Activated T-helper 1 cell treated with anti-CD3 and anti-CD28 coated beads, Interleukin-12 subunit alpha, Interleukin-12 subunit beta, Interleukin-2, Interleukin-4 antibody, amounts not matched to agents 30 ng/mL and 10 ng/mL and 1 ng/mL, durations not matched to agents 14 hours and 24 hours and 36 hours (primary cell): ENCODE measurements at places on chromosomes 5 and 9. TPM values are rescaled to one million over a fixed set of nuclear protein-coding genes. Genes with fewer than 3 reads are reported as not detected.

BHMT gene
- not detected in 2 replicates for total RNA-seq

NRARP gene
- total RNA-seq = 15.2 and 15.4 TPM in 2 replicates

PIP5K1B gene
- total RNA-seq = 77.4 and 78.5 TPM in 2 replicates

SLC45A2 gene
- 0.18 TPM in 1 of 2 replicates, not detected in the other for total RNA-seq

NFIL3 gene
- total RNA-seq = 124 TPM in 2 replicates

DAB2IP gene
- total RNA-seq = 0.05 TPM in 1 of 2 replicates, not detected in the other

C9 gene
- not detected in 2 replicates for total RNA-seq

TAF11L11 gene
- not detected in 2 replicates for total RNA-seq

PCDHA1 gene
- total RNA-seq = not detected in 2 replicates

HBEGF gene
- total RNA-seq = 28.5 and 28.9 TPM in 2 replicates

SQSTM1 gene
- 221 and 233 TPM in 2 replicates for total RNA-seq

SPINK1 gene
- total RNA-seq = not detected in 2 replicates

KCNN2 gene
- total RNA-seq = not detected in 2 replicates

ZNF346 gene
- 31.6 and 32.9 TPM in 2 replicates for total RNA-seq

ZBTB34 gene
- 7.5 and 8.5 TPM in 2 replicates for total RNA-seq

FRMPD1 gene
- 0.03 TPM in 1 of 2 replicates, not detected in the other for total RNA-seq

PCYOX1L gene
- 21.9 and 23.4 TPM in 2 replicates for total RNA-seq

PCA3 gene
- total RNA-seq = not detected in 2 replicates

WNT8A gene
- not detected in 2 replicates for total RNA-seq

LHFPL2 gene
- total RNA-seq = 0.08 and 0.47 TPM in 2 replicates

ANKS6 gene
- total RNA-seq = 10.6 and 11.1 TPM in 2 replicates

FYB1 gene
- 100 and 107 TPM in 2 replicates for total RNA-seq

IL7R gene
- 47.2 and 50.8 TPM in 2 replicates for total RNA-seq

CANX gene
- total RNA-seq = 451 and 465 TPM in 2 replicates

CTNNA1 gene
- total RNA-seq = 56.6 and 58.0 TPM in 2 replicates

TUSC1 gene
- total RNA-seq = 0.47 and 0.62 TPM in 2 replicates

STARD4 gene
- total RNA-seq = 149 and 163 TPM in 2 replicates

C9orf72 gene
- total RNA-seq = 4.6 and 5.9 TPM in 2 replicates

CCDC192 gene
- total RNA-seq = not detected in 2 replicates

IL33 gene
- not detected in 2 replicates for total RNA-seq

MAMDC2 gene
- total RNA-seq = not detected in 2 replicates

SH3PXD2B gene
- total RNA-seq = 0.26 and 0.32 TPM in 2 replicates

VCAN gene
- total RNA-seq = 0.05 TPM in 2 replicates

NR2F1 gene
- total RNA-seq = not detected in 2 replicates

TARS1 gene
- total RNA-seq = 184 and 191 TPM in 2 replicates

GDNF gene
- total RNA-seq = 0.36 and 0.44 TPM in 2 replicates

IRF1 gene
- total RNA-seq = 190 and 198 TPM in 2 replicates

MCC gene
- total RNA-seq = 0.88 and 1.3 TPM in 2 replicates

IFNB1 gene
- total RNA-seq = 0.23 TPM in 1 of 2 replicates, not detected in the other
